IPS DF 6.9 (cell line): ENCODE measurements at places on chromosomes 11 and 22.

DNA sequence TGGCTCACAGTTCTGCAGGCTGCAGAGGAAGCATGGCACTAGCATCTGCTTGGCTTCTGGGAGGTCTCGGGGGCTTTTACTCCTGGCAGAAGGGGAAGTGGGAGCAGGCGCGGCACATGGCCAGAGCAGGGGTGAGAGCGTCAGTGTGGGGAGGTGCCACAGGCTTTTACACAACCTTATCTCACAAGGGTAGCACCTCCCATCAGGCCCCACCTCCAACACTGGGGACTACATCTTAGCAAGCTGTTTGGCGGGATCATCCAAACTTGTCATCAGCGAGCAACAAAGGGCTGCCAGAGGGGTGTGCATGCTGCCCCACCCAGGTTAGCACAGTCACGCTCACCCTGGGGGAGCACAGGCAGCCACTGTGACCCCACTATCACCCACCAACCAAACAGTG lies 18.9 kb upstream of the YPEL1 start:
- DNase-seq, result no peak

DNA sequence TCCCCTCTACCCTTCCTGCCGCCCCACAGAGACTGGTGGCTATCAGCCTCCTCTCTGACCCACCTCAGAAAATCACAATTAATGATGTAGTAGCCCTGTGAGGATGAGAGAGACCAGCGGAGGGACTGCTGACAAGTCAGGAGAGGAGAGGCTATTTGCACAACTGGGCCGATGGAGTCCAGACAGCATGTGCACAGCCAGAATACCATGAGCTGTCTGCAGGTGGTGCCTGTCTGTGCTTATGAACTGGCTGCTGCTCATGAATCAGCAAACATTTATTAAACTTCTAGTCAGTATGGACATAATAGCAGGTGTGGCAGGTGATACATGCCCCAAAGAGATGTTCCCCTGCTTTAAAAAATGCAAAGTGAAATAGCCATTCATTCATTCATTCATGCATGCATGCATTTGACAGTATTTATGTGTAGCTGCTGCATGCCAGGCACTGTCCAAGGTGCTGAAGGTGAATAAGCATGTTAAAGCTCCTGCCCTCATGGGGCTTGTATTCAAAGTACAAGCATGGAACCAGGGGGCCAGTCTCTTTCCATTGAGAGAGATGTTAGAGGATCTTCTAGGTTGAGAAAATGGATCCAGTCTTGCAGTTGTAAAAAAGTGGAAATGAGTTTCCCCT lies 141.3 kb downstream of the GRIK4 start:
- no peak for DNase-seq

DNA sequence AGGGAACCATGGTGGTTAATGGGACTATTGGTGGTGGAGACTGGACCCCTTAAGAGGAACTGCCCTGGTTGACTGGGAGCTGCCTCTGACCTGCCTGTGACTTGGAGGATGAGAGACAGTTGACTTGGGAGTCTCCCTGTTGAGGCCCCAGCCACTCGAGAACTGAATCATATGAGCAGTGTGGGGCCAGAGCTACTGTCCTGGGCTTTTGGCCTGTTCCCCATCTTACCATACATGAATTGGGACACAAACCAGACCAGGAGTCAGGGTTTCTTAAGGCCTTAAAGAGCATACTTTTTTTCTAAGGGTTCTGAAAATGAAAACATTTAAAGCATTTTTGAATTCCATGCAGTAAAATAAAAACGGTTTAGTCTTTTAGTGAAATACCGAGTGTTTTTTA lies 92.8 kb downstream of the TEAD1 start:
- DNase-seq, result no peak

- DNase-seq, result no peak
Measured at GRCh38 chr11:18633256-18634139, 644 bp downstream of the SPTY2D1 start.

DNA sequence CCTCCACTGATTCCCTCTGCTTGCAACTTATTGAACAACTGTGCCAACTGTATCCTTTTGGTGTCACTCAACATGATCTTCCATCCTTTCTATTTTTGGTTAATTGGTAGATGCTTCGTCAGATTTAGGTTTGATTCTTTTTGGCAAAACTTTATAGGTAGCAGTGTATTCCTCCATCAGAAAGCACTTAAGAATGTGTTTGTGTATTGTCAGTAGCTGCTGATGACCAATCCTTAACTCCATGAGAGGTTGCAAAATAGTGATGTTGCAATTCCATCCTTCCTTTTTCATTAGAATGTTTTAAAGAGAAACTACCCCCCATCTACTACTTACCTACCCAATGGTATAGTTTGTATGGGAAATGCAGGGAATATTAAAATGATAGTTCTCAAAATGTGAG lies 22.1 kb downstream of the FAM76B start:
- no peak for DNase-seq
